T-helper 9 cell (primary cell): ENCODE measurements at places on chromosomes 6 and 20.

- DNase-seq: no peak
These were observed 13.9 kb downstream of the RAMACL start for GRCh38 chr6:166572370-166573261.

- DNase-seq: no peak
These were observed 14.9 kb downstream of the RCAN2 start for GRCh38 chr6:46476301-46476700.

GRCh38 chr6:157800420-157801237 is 22.4 kb upstream of the SNX9 start:
- no peak for DNase-seq

- DNase-seq: no peak
These were observed 140.7 kb downstream of the TAF4 start for GRCh38 chr20:61924858-61925554.

- no peak for DNase-seq
These were observed 30.9 kb upstream of the TULP1 start for GRCh38 chr6:35543459-35544193.

GRCh38 chr6:7882505-7883257 is 27.9 kb downstream of the TXNDC5 start:
- no peak for DNase-seq

- no peak for DNase-seq
These were observed 113.3 kb upstream of the CDYL start for GRCh38 chr6:4662886-4663285.

DNA sequence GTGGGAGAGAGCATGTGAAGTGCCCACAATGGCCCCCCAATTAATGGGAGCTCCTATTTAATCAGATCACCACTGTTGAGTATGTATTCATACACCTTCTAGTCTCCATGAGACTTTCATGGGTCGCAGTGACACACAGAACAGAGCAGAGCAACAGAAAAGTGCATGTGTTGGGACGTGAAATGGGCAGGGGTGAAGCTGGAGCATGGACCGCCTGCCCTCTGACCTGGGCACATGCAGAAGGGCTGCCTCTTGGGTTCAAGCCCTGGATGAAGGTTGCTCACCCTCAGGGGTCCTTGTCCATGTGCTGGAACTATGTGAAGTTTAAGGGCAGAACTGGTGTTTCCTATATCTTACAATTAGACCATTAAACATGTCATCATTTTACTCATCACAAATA is 106.0 kb upstream of the PHACTR3 start:
- DNase-seq: no peak

DNA sequence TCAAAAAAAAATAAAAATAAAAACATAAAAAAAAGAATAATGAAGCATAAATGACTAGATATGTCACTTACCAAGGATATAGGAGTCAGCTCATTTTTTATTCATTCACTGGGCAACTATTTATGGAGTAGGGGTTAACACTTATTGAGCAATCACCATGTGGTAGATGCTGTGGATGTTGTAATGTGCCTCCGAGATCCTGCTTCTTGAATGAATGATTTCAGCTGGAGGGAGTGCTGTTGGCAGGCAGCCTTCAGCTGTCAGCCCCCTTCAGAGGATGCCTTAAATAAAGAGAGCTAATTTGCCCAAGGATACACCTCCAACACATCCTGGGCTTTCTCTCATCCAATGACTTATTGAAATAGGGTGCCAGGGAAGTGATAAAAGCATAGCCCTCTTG is 229.5 kb upstream of the DTNBP1 start:
- no peak for DNase-seq

DNA sequence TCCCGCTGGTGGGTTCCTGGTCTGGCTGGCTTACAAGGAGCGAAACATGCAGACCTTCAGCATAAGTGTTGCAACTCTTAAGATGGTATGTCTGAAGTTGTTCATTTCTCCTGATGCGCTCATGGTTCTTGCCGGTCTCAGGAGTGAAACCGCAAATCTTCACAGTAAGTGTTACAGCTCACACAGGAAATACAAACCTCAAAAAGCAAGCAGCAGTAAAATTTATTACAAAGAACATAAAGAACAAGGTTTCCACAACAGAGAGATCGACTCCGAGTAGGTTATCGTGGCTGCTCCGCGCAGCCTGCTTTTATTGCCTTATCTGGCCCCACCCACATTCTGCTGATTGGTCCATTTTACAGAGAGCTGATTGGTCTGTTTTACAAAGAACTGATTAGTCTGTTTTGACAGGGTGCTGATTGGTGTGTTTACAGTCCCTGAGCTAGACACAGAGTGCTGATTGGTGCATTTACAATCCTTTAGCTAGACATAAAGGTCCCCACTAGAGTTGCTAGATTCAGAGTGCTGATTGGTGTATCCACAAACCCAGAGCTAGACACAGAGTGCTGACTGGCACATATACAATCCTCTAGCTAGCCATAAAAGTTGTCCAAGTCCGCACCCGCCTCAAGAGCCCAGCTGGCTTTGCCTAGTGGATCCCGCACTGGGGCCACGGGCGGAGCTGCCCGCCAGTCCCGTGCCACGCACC is 39.2 kb downstream of the TRIM27 start:
- DNase-seq: peak; percentile 49

DNA sequence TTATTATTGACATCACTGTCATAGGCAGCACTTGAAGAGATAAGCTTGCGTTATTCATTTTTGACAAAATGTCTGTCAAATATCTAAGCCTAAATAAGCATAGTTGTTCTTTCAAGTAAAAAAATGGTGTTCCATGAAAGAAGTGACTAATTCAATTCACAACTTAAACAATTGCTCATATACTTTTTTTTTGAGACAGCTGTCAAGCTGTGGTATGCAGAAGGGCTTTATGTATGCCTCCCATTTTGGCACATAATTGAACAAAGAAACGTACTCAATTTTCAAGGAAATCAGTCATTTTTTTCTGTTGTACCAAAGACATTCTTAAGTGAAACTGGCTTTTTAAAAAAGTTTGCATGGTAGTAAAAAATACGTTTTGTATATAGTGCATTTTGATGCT is 8.5 kb downstream of the AFDN start:
- DNase-seq: no peak

DNA sequence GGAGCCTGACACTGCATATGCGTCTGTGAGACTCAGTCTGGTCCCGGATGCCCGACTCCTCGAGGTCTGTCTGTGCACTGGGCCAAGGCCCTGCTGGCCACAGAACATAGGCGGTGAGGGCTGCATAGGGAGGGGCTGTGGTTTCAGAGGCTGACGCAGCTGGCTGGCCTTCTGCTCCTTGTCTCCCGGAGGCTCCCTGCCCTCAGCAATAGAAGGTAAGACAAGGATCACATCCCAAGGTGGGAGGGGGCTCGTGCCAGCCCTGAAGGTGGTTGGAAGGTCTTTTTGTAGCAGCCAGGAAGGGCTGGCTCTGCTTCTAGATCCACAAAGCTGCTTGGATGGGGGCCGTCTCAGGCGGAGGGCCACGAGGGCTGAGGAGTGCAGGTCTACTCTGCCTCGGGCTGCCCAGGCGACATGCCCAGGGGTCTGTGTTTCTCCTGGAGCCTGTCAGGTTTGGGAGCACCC is 239.8 kb upstream of the SULF2 start:
- no peak for DNase-seq

DNA sequence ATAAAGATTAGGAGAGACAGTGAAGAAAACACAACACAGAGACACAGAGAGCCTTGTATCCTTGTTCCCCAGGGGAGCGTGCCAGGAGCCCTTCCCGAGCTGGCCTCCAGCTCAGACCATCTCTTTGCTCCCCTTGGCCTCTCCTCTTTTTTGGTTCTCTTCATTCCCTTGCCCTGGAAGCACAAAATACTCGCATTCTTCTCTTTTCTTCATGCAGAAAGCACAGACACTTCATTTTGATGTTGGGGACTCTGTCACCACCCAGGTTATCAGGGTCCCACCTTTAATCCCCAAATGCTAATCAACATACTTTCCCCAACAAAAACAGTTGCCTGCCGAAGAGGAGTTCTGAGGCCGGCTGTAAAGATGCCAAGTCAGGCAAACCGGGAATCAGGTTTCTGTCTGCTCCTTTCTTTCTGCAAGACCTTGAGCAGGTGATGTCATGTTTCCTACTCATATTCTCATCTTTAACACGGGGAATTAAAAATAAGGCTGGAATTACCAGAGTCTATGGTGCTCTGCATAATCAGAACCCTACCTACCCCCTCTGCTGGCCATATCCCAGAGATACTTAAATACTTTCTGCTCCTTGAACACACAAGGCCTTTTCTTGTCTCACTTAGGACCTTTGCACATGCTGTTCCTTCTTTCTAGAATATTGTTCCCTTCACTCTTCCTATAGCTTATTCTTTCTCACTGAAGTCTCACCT is 21.7 kb downstream of the TGM6 start:
- no peak for DNase-seq

GRCh38 chr6:5295623-5296022 is 34.3 kb downstream of the FARS2 start:
- DNase-seq: no peak
